Fibroblast of lung (primary cell): ENCODE measurements at places on chromosomes 6 and 20. TPM values are rescaled to one million over a fixed set of nuclear protein-coding genes. Genes with fewer than 3 reads are reported as not detected.

- no peak for DNase-seq
Measured at GRCh38 chr6:139534472-139535115, 160.1 kb upstream of the CITED2 start.

GRCh38 chr6:168678077-168678476 is 237.1 kb downstream of the SMOC2 start:
- no peak for DNase-seq

GRCh38 chr6:32387589-32388340 is 16.1 kb upstream of the TSBP1 start:
- DNase-seq = no peak

DNA sequence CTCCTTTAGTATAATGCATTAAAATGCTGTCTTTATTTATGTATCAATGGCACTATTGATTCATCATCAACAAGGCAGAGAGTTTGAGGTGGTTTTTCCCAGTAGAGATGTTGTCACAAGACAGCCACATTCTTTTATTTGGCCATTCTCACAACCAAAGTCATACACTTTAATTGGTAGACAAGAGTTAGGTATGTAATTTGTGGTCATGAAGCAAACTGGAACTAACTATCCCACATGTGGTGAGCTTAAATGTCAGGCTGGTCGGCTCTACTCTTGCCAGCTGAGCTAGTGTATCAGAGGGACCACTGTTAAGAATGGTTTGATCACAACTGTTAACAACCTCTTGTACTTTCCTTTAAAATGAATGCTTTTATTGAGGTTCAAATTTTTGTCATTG is 714.6 kb downstream of the CD109 start:
- DNase-seq = peak; percentile 3

DNA sequence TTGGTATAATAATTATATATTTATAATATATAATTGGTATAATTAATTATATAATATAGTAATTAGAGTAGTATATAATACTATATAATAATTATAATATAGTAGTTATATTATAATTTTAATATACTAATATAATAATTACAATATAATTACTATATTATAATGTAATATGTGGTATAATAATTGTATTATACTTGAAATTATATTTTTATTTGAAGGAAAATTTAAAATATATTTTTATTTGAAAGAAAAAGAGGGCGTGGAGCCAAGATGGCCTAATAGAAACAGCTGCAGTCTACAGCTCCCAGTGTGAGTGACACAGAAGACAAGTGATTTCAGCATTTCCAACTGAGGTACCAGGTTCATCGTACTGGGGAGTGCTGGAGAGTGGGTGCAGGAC is 365.9 kb downstream of the MMUT start:
- DNase-seq = no peak

BCAS4 gene
- 12.1 and 33.7 TPM in 2 replicates for total RNA-seq
